ENCODE measurements at places on chromosomes 11 and 22.

DNA sequence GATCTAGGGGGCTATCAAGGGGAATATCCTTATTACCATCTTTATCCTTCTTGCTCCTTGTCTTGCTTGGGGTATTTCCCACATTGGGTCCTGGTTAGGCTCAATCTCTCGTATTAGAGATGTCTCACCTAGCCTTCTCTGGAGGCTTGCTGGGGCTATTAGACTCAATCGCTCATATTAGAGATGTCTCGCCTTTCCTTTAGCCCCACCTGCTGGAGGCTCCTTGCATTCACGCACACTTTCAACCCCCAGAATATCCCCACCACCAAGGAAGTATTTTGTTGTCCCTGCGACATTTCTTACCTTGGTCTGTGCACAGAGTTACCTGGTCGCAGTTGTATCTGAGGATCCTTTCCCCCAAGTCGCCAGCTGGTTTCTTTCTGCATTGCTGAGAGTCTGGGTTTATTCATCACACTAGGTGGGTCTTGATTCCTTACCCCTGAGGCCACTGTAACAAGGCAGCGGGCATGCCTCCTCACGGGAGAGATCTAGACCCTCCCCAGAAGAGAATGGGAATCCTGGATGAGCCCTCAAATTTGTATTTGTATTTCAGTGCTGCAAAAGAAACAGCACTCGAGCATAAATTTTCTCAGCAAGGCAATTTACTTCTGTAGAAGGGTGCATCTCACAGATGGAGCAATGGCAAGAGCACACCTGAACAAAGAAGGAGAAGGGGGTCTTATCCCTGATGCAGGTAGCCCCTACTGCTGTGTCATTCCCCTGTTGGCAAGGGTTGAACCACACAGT is 15.9 kb upstream of the HYLS1 start:
- DNase-seq, result no peak

DNA sequence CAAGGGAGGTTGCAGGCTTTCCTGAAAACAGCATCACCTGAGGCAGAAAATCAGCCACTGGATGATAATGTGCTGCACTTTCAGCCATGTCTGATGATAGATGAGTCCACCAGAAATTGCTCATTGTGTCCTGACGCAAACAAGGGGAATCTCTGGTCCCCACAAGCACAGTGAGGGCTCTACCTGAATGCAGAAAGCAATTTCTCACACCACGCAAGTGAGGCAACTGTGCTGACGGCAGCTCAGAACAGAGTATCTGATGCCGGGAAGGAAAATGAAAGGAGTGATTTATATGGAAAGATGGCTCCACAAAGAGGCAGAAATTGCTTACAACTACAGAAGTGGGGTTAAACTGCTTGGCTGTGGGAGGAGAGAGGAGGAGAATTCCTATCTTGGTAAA is 867.1 kb downstream of the OPCML start:
- DNase-seq, result no peak

GRCh38 chr11:28759311-28759710 is 651.1 kb downstream of the METTL15 start:
- no peak for DNase-seq

DNA sequence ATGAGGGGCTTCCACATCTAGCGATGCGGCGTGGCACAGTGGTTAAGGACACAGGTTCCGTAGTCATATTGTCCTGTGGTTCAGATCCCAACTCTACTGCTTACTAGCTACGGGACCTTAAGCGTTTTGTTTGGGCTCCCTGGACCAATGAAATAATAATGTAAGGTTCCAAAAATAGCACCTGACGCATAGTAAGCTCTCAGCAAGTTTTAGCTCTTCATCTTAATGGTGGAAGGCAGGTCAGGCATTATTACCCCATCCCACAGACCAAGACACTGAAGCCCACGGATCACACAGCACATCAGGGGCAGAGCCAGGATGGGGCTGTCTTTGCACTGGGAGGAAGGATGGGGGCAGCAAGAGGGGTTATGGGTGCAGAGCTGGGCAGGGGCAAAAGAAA is 13.0 kb downstream of the DNAJB13 start:
- no peak for DNase-seq

- no peak for DNase-seq
Measured at GRCh38 chr22:30265823-30266444, 717 bp downstream of the OSM start.

All from iPS DF 6.9 (cell line).